Activated CD4-positive, alpha-beta T cell treated with anti-CD3 and anti-CD28 coated beads, Interleukin-10, Interleukin-2, amounts not matched to agents 100 ng/mL and 50 ng/mL, durations not matched to agents 16 hours and 8 hours (primary cell): ENCODE measurements at places on chromosomes 1 and 21.

GRCh38 chr1:245512980-245513578 is 358.3 kb downstream of the KIF26B start:
- no peak for DNase-seq

GRCh38 chr1:177200290-177200689 is 29.5 kb downstream of the BRINP2 start:
- no peak for DNase-seq

DNA sequence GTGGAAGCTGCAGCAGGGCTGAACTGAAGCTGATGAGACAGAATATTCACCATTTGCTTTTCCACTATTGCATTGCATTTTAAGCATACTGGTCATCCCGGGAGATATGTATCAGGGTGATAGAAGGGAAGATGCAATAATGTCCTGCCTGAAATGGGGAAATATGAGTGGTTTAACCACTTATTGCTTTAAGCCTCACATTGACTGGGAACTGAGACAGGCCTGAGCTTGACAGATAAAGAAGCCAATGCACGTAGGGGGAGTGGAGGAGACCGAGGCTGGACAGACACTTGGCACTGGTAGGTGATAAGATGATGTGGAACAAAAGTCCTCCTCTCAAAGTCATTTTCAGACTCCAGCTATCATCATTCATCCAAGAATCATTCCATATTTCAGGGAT is 911.7 kb upstream of the NCAM2 start:
- no peak for DNase-seq

DNA sequence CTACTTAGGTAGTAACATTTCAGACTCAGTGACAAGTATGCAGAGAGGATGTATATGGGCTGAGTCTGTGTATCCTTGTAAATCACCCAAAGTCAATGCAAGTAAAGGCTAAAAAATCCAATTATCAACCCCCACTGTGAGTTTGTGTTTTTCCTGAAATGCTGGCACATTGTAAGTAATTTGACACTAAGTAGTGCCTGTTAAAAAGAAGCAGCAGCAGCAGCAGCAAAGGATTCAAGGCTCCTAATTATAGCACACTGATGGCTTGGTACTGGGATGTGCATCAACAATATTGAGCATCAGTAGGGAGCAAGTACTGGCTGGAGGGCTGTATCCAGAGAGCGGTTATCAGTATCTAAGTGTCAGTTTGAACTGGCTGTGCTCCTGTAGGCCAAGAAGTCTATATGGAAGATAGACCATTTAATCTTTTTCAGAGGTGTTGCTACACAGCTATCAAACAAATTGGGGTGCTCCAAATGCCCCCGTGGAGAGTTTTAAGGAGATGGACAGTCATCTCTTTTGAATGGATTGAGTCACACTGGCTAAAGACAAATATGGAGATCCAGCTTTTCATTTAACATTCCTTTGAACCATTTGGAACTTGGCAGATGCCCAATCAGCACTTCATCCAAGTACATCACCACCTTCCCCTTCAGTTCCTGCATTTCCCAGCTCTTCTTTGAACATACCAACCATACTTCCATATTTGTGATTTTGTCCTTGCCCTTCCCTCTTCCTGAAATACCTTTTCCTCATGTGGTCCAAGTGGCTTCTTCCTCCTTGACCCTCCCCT is 241.2 kb upstream of the ST6GALNAC5 start:
- no peak for DNase-seq

DNA sequence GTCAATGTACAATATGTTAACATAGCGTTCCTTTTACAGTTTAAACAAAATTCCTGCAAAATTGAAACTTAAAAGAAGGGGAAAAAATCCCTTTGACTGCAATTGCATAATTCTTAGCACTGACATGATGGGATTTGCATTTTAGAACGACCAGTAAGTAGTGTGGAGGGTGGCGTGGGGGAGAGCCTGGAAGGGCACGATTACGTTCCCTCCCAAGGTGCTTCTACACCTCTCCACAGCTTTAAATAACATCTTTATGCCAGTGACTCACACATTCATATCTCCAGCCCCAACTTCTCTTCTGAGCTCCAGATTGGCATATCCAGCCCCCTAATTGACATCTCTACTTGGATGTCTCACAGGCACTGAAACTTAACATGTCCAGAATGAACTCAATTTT is 64.3 kb downstream of the OLFML3 start:
- no peak for DNase-seq

- no peak for DNase-seq
These were observed 271.8 kb downstream of the HLX start for GRCh38 chr1:221150996-221151395.

GRCh38 chr1:224632381-224632871 is 16.3 kb downstream of the CNIH3 start:
- DNase-seq, result no peak

- no peak for DNase-seq
These were observed 5.7 kb downstream of the LAMB3 start for GRCh38 chr1:209646558-209646957.

- no peak for DNase-seq
These were observed 126.8 kb downstream of the GRIK1 start for GRCh38 chr21:29812947-29813346.

GRCh38 chr1:245871915-245872314 is 635.2 kb downstream of the SMYD3 start:
- DNase-seq, result no peak

DNA sequence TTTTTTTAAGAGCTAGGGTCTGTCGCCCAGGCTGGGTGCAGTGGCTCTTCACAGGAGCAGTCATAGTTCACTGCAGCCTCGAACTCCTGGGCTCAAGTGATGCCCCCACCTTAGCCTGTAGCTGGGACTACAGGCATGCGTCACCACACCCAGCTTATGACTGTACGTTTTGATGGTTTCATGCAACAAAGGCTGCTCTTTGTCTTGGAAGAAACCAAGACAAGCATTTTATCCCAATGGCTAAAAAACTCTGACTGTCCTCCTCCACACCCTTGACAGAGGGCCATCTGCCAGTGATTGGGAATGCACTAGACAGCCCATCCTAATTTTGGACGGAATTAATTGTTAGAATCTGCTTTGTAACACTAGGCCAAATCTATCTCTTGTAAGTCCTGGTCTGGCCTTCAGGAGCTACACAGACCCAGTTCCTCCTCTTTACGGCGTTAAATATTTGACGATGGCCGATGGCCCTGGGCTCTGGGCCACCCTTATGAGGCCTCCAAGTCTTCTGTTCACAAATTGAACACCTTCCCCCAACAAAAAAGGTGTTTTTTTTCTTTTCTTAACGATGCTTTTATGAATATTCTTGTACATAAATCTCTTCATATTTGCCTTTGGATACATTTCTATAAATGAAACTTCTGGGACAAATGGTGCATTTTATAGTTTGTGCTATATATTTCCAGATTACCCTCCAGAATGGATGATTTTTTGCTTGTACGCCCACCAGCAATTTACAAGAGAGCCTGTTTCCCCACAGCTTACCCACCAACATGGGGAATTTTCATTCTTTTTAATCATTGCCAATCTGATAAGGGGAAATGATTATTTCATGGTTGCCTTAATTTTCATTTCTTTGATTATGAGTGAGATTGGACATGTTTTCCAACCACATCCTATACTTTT is 104.8 kb upstream of the SLC25A33 start:
- DNase-seq, result no peak

- DNase-seq, result no peak
These were observed 715.0 kb upstream of the ADAMTS5 start for GRCh38 chr21:27681841-27682240.

GRCh38 chr21:46059195-46059594 is 38.7 kb upstream of the COL6A2 start:
- no peak for DNase-seq

DNA sequence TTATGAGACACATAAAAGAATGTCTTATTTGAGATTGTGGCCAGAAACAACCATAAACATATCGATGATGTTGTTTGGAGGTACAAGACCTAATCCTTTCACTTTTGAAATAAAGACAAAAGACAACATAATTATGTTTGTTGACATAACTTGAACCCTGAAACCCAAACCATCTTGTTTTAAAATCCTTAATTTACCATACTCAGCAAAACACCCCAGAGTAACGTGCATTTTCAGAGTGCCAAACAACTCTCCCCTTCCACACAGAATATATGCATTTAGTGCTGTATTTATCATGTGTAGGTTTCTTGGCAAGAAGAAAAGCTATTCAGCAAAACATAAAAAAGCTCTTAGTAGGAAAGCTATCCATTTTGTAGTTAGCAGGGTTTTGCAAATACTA is 17.5 kb downstream of the SIM2 start:
- no peak for DNase-seq

GRCh38 chr1:155759966-155760630 is 71.2 kb downstream of the DAP3 start:
- DNase-seq, result no peak

- no peak for DNase-seq
These were observed 28.3 kb upstream of the PEF1 start for GRCh38 chr1:31672986-31673385.

- peak; percentile 43 for DNase-seq
These were observed 438 bp downstream of the MRPS6 start for GRCh38 chr21:34073749-34074282.

GRCh38 chr21:35352066-35352770 is 303.1 kb upstream of the RUNX1 start:
- no peak for DNase-seq

DNA sequence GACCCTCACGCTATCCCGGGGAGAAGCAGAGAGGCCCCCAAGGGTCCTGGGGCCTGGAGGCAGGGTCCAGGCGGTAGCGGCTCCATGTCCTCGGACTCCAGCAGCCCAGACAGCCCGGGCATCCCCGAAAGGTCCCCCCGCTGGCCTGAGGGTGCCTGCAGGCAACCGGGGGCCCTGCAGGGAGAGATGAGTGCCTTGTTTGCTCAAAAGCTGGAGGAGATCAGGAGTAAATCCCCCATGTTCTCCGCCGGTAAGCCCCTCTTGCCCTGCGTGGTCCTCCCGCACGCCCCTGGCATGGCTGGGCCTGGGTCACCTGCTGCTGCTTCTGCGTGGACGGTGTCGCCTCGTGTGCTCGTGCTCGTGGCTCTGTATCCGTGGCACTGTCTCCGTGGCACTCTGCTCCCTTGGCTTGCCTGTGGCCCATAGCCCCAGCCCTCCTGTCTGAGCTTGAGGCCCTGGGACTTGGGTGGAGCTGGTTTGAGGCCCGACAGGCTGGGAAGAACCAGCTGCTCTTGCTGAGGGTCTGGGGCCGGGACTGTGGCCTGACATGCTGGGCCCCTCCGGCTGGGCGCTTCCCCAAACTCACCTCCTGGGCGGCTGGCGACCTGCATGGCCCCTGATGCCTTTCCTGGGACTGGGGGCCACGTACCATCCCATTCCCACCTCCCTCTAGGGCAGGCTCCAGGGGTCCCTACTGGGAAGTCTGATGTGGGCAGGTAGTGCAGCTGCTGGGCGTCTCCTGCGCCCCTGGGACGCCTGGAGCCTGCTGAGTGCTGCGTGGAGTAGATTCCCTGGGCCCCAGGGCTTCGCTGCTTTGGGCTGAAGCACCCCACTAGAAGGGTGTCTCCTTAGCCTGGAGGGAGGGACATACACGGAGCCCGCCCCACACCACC is 23.5 kb downstream of the PANK4 start:
- DNase-seq, result no peak

DNA sequence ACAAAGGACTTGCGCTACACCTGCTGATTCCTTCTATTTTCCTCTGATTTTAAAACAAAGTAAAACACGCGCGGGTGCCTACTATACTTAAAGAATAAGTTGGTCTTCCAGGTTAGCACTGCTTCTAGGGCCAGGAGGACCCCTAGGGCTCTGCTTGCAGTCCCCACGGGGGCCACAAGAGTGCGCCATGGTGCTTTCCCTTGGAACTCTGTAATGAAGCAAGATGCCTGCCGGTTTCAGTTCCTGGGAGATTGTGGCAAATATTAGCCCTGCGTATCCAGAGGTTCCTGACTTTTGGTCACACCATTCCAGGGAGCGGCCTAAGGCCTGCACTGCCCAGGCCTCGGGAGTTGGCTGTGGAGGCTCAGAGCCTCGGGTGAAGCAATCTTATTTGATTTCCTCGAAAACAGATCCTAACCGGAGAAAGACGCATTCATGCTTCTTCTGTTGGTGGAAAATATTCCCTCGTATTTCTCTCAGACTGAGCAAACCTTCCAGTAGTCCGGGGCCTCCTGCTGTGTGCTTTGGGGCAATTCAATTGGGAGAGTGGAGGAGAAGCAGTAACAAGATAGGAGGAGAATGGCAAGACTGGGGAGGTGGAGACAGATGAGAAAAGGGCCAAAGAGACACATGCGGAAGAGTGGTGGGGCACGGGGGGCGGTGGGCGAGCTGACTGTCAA is 25.3 kb downstream of the ADAM30 start:
- peak; percentile 70 for DNase-seq

DNA sequence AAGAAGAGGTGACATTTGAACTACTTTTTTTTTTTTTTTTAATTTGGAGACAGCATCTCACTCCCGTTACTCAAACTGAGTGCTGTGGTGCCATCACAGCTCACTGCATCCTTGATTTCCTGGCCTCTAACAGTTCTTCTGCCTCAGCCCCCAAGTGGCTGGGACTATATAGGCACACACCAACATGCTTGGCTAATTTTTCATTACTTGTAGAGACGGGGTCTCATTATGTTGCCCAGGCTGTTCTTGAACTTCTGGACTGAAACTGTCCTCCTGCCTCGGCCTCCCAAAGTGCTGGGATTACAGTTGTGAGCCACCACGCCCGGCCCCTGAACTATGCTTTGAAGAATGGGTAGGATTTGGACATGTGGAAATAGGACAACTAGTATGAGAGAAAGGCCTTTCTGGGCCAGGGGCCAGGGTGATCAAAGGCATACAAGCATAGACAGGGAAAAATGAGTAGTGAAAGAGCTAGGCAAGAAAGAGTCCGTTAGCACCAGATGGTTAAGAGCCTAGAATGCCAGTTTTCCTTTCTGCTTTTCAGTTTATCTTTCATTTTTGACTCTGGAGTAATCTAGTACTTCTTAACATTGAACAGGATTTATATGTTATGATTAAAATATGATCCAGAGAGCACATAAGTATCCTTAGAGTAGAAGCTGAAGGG is 6.3 kb downstream of the RABGAP1L start:
- DNase-seq, result no peak

- DNase-seq, result no peak
These were observed 9.3 kb downstream of the WNT3A start for GRCh38 chr1:228016181-228016510.

DNA sequence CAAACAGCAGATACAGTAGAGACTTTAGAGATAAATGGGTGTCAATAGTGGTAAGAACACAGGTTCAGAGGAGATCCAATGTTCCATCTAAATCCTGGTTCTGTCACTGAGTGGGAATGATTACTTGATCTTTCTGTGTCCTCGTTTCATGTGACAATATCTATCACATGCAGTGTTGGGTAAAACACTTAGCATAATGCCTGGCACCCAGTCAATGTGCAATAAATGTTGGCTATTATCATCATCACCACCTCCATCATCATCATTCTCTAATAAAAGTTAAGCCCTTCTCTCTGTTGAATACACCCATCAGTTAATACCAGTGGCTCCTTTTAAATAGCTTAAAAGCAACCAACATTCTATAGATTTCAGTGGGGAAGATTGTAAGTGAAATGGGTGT is 184.7 kb downstream of the ST6GALNAC3 start:
- no peak for DNase-seq

GRCh38 chr21:41794600-41794999 is 27.7 kb upstream of the RIPK4 start:
- no peak for DNase-seq

GRCh38 chr1:245091818-245092637 is 62.8 kb upstream of the KIF26B start:
- no peak for DNase-seq
